ENCODE measurements at places on chromosomes 11 and 22. TPM values are rescaled to one million over a fixed set of nuclear protein-coding genes. Genes with fewer than 3 reads are reported as not detected.

CALCA gene
- polyA plus RNA-seq, result 0.12 TPM

KDELR3 gene
- polyA plus RNA-seq, result 2.9 TPM

ADM2 gene
- 2.1 TPM for polyA plus RNA-seq

RASD2 gene
- 1.4 TPM for polyA plus RNA-seq

PICALM gene
- 23.3 TPM for polyA plus RNA-seq

LARGE2 gene
- 48.4 TPM for polyA plus RNA-seq

Data from pancreas (tissue), 10 donors.